ENCODE measurements at places on chromosomes 12 and 14.

DNA sequence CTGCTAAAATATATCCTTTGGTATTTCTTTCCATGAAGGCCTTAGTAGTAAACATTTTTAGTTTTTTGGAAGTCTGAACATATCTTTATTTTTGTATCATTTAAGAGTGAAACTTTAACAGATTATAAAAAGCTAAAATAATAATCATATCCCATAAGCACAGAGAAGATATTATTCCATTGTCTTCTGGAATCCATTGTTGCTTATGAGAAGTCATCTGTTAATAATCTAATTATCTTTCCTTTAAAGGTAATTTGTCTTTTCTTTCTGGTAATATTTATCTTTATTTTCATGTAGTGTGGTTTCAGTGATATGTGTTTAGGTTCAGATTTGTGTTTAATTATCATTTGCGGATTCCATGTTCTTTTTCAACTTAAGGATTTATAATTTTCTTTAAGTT lies 261.7 kb downstream of the MSRB3 start:
- no peak for DNase-seq

- no peak for DNase-seq
Measured at GRCh38 chr12:2553388-2554126, 241.2 kb upstream of the FKBP4 start.

DNA sequence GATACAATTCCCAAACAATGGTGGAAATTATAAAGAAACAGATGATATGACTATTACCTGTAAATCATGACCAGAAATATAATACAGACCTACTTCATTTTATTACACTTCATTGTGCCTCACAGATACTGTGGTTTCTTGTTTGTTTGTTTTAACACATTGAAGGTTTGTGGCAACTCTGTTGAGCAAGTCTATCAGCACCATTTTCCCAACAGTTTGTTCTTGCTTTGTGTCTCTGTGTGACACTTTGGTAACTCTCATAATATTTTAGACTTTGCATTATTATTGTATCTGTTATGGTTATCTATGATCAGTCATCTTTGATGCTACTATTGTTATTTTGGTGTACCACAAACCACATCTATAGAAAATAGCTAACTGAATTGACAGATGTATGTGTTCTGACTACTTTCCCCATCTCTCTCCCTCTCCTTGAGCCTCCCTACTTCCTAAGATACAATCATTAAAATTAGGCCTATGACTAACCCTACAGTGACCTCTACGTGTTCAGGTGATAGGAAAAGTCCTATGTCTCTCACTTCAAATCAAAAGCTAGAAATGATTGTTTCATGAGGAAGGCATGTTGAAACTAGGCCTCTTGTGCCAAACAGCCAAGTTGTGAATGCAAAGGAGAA lies 49.1 kb downstream of the FBXO33 start:
- no peak for DNase-seq

DNA sequence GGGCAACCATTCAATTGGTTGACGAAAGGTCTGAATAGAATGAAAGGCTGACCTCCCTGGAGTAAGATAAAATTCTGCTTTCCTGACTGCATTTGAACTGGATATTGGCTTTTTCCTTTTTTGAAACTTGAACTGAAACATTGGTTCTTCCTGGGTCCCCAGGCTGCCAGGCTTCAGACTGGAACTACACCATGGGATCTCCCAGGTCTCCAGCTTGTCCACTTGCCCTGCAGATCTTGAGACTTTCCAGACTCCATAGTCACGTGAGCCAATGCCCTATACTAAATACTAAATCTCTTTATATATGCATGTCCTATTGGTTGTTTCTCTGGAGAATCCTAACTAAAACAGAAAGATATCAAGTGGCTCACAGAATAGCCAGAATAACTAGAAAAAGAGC lies 118.7 kb upstream of the KRR1 start:
- DNase-seq: no peak

DNA sequence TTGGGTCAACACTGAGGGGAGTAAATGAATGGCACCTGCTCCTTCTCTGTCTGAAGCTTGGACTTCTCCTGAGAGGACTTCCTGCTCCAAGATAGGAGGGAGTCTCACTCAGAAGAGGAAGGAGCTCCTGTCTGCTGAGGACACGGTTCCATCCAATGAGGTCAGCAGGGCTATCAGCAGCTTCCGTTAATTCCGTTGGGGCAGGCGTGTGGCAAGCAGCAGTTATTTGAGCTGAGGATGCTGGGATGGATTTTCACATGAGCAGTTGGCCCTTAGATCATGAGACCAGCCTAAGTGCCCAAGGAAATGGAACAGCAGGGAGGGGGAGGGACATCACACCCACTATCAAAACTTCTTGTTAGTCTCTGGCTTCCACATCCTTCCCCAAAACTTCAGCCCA lies 159.0 kb upstream of the PZP start:
- no peak for DNase-seq

DNA sequence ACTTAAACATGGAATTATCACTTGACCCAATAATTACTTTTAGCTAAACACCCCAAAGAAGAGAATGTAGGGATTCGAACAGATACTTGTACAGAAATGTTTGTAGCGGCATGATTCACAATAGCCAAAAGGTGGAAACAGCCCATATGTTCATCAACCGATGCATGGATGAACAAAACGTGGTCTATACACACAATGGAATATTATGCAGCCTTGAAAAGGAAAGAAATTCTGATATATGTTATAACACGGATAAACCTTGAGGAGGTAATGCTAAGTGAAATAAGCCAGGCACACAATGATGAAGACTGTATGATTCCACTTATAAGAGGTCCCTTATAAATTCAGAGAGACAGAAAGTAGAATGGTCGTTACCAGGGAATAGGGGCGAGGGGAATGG lies 659.4 kb downstream of the MED13L start:
- DNase-seq: no peak

GRCh38 chr14:90543876-90544275 lies 147.0 kb downstream of the CALM1 start:
- DNase-seq: no peak

DNA sequence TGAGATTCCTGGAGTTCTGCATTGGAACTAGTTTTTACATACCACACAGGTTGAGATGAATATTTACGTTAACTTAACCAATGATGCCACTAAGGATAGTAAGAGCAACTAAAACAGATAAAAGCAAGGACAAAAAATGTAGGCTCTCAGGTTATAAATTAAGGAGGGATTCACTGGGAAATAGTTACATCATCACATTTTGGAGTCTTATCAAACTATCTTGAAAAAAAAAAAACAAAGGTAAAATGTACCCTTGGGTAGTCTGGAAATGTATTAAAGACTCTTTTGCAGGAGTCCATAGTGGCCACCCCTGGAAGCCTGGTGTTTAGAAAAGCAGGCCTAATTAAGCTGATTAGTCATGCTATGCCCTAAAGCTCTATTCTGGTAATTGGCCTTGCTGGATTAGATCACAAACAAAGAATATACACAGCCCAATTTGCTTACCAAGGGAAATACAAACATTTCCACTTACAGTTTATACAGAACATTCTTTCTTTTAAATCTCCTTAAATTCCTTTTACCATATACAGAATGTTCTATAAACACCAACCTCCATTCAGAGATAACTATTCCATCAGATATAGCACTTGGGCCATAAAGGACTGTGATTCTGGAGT lies 39.3 kb downstream of the SLC25A47 start:
- DNase-seq: no peak

- no peak for DNase-seq
Measured at GRCh38 chr14:77097006-77097699, 905 bp upstream of the CIPC start.

- DNase-seq: no peak
Measured at GRCh38 chr14:26517771-26518170, 80.1 kb downstream of the NOVA1 start.

GRCh38 chr14:76518366-76518765 lies 142.4 kb downstream of the ESRRB start:
- DNase-seq: no peak

DNA sequence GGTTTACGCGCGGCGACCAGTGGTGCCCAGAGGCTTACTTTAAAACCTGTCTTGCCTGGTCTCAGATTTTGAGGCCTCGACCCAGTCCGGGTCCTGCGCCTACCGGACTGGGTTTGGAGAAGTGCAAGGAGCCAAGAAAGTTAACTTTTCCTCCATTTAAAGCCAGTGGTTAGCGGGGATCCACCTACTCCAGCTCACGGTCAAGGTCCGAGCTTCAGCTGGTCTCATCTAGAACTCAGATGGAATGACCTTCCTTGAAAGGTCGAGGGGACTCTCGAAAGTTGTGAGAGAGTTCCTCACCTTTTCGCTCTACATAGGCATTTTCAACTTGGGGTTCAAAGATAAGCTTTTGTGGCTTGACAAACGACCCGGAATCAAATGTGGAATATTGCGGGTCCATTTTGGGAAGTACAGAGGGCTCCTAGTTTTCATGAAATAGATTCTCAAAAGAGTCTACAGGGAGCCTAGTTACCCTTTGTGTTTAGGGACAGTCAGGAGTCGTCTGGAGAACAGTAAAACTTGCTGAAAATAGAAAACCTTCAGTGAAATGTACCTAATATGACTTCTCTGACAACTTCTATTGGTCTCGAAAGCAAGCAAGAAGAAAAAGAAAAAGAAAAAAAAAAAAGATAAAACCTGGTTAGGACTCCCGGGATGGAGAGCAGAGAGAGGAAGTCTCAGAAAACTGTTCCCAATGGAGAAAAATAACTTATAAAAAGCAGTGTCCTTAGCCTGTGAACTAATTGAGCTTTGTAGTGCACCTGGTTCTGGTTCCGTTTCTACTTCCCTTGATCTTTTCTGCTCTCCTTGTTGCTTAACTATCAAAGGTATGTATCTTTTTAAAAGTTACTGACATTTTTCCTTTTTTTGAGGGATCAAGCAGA lies 1.4 kb downstream of the KCNMB4 start:
- no peak for DNase-seq

GRCh38 chr14:103015426-103015825 lies 41.9 kb downstream of the CDC42BPB start:
- no peak for DNase-seq

DNA sequence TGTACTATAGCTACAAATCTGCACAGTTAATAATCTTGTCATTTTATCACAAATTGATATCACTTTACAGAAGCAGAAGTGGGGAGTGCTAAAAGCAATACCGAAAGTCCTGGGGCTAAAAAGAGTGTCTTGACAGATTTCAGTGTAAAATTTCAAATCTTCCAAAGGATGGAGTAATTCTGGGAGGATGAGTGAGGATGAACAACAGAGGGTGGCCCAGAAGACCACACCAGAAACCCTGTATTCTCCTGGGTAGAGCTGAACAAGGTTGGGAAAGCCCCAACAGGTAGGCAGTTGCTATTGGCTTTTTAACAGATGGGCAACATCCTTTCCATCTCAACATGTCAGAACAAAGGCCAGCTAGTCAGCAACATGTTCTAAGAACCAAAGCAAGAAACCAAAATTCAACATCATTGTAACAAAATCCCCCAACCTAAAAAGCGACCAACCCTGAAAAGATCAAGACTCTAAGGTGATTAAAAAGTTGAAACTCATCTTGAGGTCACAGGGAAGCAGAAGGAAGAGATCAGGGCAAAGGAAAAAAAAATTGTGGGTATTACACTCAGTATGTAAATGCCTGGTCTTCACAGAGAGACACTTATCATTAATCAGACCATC lies 38.8 kb downstream of the CBX5 start:
- no peak for DNase-seq

DNA sequence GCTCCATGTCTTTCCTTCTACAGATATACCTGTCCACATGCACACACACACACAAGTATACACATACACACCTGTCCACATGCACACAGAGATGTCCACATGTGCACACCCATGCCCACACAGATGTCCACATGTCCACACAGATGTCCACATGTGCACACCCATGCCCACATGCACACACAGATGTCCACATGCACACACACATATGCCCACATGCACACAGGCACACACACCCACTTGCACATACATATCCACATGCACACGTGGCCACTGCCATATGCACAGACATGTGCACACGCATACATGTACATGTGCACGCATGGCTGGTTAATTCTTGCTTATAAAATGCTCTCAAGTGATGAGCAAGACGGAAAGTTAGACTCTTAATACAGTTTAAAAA lies 32.2 kb downstream of the ELK3 start:
- DNase-seq: no peak

DNA sequence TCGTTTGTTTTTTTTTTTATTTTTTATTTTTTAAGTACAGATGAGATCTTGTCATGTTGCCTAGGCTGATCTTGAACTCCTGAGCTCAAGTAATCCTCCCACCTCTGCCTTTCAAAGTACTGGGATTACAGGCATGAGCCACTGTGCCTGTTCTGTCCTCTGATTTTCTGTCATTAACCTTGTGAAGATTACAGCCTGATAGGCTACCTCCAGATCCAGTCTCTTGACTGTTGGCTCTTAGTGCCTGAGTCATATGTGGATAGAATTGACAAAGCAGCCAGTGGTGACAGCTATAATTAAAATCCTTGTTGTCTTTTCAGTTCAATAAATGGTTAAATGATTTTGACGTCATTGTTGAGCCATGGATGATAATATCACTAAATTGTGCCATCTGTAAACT lies 21.3 kb upstream of the REP15 start:
- no peak for DNase-seq

All from stimulated activated CD4-positive, alpha-beta T cell treated with anti-CD3 and anti-CD28 coated beads, Interleukin-4, amount 100 ng/mL, for 1 hour (primary cell).